ENCODE measurements at places on chromosomes 7 and 10.

DNA sequence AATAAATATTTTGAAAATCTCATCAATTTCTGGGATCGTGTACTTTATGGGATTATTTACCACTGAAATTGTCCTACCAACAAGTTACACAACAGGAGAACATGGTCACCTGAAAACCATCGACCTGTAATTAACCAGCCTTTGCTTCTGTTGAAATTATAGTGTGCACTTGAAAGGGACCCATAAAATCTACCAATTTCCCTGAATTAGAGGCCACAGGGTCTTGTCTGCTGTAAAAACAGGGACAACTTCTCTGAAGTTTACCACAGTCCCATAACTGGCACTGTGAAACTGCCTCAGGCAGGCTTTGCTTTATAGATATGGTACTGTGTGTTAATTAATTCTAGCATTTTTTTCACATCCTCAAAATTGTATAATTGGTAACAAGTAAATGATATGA lies 37.7 kb downstream of the RAB19 start:
- no peak for DNase-seq

GRCh38 chr7:150384406-150385301 lies 5.5 kb downstream of the ZNF775 start:
- DNase-seq, result no peak

DNA sequence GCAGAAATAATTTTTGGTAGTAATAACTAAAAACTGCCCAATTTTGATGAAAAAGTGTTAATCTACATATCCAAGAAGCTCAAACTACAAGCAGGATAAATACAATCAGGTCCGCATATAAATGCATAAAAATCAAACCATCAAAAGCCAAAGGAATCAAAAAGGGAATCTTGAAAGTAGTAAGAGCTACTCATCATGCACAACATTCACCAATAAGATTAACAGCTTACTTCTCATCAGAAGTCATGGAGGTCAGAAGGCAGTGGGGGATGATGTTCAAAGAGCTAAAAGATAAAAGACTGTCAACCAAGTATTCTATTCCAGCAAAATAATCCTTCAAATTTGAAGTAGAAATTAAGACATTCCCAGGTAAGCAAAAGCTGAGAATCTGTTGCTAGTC lies 76.4 kb downstream of the CRPPA start:
- no peak for DNase-seq

DNA sequence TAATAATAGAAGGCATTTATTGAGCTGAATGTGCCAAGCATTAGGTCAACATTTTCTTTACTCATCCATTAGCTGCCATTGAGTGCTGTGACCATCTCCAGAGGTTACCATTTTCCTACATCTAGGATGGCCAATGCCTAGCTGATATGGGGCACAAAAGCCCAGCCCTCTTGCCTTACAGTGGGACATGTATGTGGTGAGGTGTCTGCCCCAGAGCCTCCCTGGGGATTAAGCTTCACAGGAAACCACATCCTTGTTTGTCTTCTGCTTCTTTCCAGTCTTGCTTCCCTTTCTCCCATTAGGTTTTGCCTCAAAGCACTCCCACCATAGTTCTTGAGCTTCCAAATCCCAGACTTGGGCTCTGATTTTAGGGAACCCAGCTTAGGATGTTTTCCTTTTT lies 258.7 kb downstream of the SORCS3 start:
- DNase-seq, result no peak

DNA sequence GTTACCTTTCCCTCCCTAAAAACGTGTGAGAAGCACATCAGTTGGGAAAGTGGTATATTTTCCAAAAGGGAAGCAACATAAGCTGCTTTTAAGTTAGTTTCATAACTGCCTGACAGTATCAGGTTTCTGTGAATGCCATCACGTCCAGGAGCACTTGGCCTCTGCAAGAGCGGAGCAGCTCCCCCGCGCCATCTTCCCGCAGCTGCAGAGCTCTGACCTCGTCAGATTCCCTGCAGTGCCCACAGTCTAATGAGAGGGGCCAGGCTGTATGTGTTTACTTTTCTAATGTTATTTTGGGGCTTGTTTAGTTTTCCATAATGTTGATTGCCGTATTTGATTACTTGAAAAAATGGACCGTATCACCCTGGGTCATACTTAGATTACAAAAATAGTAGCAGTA lies 74.2 kb downstream of the MGMT start:
- no peak for DNase-seq

GRCh38 chr7:138243430-138243829 lies 167.2 kb downstream of the AKR1D1 start:
- DNase-seq, result no peak

DNA sequence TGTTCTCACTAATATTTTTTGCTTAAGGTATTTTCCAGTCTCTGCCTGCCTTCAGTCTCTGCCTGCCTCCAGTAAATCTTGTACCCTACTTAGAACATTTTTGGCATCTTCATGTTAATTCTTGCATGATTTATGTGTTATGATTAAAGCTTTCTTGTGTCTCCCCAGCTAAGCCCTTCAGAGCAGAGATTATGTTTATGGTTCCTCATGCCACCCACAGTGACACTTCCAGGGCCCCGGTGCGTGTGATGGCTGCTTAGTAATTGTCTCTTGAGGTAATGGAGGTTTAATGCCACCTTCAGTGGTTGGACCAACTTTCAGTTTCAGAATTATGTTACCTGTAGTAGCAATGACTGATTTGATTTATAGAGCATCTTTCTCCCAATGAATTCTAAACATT lies 70.6 kb upstream of the MET start:
- DNase-seq, result no peak

DNA sequence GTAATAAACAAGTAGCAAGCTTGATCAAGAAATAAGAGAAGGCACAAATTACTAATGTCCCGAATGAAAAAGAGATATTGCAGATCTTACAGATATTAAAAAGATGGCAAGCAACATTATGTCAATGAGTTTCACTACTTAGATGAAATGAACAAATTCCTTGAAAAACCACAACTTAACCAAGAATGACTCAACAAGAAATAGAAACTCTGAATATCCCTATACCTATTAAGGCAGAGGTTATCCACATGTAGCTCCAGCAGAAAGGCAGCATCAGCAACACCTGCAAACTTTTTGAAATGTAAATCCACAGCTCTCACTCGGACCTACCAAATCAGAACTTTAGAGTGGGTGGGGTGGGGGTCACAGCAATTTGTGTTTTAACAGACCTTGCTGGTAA lies 33.6 kb downstream of the PDE1C start:
- DNase-seq, result no peak

DNA sequence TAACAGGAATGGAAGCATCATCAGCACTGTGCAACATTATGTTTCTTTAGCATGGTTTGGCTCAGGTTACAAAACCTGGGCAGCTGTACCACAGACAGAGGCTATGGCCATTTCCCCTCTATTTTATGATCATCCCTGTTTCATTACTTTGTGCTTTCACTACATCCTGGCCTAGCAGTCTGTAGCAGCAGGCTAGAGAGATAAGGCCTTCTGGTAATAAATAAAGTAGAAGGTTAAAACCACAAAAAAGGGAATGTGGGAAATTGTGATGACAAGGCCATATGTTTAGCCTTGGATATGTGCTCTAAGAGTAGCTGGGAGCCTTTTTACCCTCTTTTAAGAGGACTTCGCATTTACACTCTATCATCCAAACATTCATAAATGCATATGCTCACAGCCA lies 266.2 kb upstream of the PHF14 start:
- DNase-seq, result no peak

DNA sequence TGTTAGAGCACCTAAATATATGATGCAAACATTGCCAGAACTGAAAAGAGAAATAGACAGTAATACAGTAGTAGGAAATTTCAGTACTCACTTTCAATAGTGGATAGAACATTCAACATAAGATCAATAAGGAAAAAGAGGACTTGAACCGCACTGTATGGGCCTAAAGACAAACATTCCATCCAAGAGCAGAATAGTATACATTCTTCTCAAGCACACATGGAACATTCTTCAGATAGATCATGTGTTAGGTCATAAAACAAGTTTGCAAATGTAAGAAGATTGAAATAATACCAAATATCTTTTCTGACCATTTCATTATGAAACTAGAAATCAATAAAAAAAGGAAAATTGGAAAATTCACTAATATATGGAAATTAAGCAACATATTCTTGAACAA lies 185.4 kb upstream of the FOXP2 start:
- no peak for DNase-seq

DNA sequence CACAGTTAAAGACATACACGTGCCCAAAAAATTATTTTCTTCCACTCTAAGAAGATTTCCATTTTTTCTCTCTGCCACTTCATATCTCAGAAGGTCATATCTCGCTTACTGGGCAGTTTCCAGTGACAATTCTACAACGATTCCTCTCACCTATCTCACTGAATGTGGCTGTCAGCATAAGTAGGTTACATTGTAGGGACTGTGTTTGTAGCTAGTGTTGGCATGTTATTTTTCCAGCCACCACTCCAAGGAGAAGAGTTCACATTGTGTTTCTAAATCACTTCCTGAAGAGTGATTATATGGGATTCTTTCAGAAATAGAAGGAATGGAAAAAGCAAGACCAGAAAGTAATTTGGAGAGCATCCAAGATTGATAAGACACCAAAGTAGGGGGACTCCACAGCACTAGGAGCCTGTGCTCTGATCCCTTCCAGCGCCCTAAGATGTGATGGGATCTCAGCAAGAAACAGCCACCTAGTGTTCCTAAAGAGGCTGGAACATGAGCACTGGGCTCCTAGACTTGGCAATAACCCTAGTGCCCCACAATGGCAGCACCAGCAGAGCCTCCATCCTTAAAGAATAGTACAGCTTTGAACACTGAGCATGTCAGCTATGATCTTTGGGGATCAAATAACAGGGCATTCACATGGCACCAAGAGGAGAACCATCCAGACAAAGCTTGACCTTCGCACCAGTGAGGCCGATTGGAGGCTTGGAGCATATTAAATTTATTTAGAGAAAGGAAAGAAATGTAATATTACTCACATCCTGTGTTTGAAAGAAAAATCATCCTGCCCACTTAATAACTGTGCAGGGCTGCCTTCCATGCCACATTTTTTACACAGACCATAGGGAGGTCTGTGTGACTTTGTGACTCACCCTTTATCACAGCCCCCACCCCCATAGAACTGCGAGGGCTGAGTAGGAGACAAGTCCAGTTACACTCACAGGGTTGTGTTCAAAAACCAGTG lies 51.8 kb downstream of the CAV1 start:
- DNase-seq, result no peak

- DNase-seq, result no peak
Measured at GRCh38 chr10:43194266-43194665, 56.0 kb downstream of the CSGALNACT2 start.

- DNase-seq, result no peak
Measured at GRCh38 chr7:85135977-85136376, 50.9 kb downstream of the SEMA3D start.

- no peak for DNase-seq
Measured at GRCh38 chr7:13794581-13794980, 194.9 kb downstream of the ETV1 start.

GRCh38 chr7:157689269-157690057 lies 352.7 kb downstream of the DNAJB6 start:
- DNase-seq, result no peak

GRCh38 chr7:71962636-71963035 lies 449.5 kb downstream of the CALN1 start:
- DNase-seq, result no peak

GRCh38 chr10:126243971-126244370 lies 144.3 kb downstream of the ADAM12 start:
- DNase-seq, result no peak

GRCh38 chr10:70820976-70821750 lies 5.4 kb downstream of the SGPL1 start:
- no peak for DNase-seq

- no peak for DNase-seq
Measured at GRCh38 chr7:134903073-134903790, 83.1 kb upstream of the AGBL3 start.

DNA sequence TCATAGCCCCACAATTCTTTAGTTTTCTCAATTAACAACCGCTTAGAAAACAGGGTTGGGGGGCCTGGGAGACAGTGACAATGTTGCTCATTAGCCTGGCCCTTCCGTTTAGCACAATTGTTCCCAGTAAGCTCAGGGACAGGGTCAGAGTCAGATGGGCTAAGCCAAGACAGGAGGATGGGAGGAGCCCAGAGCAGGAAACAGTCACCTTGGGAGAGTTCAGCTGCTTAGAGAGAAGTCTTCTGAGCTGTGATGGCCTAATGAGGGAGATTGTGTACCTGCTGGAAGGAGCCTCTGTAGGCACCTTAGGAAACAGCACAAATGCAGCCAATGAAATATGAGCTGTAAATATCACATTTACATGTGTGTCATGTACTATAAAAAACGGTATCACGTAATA lies 35.9 kb downstream of the SVOPL start:
- no peak for DNase-seq

All from stimulated activated CD8-positive, alpha-beta memory T cell treated with anti-CD3 and anti-CD28 coated beads, Interleukin-7, amount 100 ng/mL, for 1 hour (primary cell).